Stimulated activated CD8-positive, alpha-beta memory T cell treated with anti-CD3 and anti-CD28 coated beads, Interleukin-12 subunit alpha, Interleukin-12 subunit beta, amount 100 ng/mL, for 1 hour (primary cell): ENCODE measurements at places on chromosomes 5 and 9.

DNA sequence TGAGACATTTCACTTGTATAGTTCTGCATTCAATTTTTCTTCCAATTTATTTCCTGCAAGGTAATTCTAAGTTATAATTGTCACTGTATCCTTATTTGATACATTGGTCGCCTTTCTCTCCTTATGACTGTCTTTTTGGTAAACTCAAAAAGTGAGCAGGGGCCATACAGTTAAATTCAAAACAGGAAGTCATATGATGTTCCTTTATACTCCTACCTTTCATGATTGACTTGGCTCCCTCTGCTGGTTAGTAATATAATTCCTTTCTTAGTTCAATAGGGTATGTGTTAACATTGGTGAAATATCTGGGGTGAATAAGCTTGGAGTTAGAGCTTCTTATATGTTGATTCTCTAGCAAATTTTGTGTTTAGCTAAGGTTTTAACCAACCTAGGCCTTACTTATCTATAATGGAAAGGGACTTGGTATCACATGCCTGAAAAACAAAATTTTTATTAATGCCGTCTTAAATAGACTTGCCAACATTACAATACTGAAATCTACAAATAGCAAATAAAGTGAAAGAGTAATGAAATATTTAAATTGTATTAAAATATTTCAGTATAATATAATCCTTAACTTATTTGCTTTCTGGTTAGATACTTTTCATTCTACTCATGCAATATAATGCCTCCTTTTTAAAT is 6.0 kb upstream of the NIPBL start:
- no peak for DNase-seq

- no peak for DNase-seq
Observed at GRCh38 chr5:23072179-23072578, 219.0 kb upstream of the CDH12 start.

GRCh38 chr9:72951520-72952380 is 1.1 kb downstream of the ALDH1A1 start:
- no peak for DNase-seq

DNA sequence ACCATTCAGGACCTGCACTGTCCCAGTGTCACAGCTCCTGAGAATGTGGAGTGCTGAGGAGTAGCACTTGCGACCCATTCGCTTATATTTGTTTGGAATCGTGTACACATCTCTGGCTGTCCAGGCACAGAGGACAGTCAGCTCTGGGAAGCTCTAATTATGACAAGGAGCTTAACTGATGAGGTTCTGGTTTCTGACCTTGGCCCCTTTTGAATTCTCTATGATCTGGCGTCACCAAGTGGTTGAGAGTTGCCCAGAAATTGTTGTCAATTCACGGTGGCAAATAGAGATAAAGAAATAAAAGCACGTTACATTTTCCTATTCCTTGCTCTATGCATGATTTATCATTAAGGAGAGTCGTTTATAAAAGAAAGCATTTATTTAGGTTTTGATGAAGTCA is 34.9 kb upstream of the LECT2 start:
- DNase-seq = no peak

- no peak for DNase-seq
Observed at GRCh38 chr9:128439273-128439672, 16.5 kb upstream of the ODF2 start.

DNA sequence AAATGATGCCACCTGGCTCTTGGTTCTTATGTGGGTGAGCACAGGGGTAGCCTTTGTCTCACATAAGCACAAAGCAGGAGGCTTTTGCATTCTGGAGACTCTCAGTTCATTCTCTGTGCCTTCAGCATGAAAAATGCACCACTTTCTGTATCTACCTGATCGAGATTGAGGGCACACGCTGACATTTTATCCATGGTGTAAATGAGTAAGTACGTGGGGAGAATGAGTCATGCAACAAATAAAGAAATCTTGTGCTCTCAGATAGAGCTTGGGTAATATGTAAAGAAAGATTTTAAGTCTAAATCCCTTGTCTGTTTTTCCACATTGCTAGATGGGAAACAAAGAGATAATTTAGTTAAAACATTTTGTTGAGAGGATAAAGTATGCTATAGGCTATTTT is 607.2 kb upstream of the WWC1 start:
- no peak for DNase-seq

GRCh38 chr5:115079924-115080623 is 89.6 kb downstream of the TRIM36 start:
- DNase-seq = no peak

DNA sequence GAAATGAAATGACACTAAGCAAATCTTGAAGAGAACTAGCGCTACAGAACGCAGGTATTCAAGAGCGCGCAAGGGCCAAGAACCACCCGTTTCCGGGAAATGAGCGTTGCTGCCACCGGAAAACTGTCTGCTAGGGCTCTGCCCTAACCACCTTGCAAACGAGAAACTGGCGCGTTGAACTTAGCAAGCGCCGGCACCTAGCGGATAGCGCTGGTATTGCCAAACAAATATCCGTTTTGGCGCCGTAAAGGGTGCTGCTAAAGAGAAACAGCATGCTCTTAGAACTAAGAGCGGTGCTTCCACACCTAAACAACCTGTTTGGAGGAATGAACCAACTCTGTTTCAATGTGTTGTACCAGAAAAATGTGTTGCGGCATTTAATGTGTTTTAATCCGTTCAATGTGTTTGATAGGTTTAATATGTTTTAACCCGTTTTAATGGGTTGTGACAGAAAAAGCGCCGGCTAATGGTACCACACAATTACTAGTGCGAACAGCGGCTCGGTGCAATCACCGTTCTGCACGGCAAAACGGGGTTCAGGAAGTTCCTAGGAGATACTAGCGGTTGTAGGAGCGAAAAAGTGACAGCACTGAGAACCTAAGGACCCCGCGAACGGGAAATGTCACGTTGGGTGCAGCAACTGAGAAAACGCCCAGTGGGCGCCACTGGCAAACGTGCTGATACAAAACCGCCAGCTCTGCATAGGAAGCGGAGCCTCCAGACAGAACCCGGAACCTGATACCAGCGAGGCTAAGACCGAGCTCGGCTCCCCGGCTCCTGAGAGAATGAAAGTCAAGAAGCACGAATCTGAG is at the start of gene ANXA2R:
Gene ANXA2R, minus strand, starts transcription at position 33 of the 812 bp plus-strand sequence. CDS start 273 bp downstream, outside the sequence.
- DNase-seq = peak; percentile 89

GRCh38 chr9:133264235-133264764 is 10.7 kb downstream of the ABO start:
- DNase-seq = no peak

DNA sequence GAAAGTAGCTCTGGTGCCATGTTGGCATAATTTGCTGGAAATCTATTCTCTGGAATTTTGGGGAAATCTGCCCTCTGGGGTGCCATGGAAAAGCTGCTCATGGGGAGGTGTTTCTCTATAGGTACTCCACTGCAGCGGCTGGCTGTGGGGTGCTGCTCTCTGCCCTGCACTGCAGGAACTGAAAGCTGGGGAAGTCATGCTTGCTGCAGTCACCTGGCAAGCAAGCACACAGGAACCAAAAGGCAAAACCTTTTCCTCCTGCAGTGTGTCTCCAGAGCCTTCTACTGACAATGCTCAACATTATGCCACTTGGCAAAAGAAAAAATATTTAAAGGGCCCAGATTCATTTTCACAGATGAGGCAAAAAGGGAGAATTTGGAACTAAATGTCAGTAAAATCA is 25.8 kb upstream of the CARNMT1 start:
- DNase-seq = no peak

DNA sequence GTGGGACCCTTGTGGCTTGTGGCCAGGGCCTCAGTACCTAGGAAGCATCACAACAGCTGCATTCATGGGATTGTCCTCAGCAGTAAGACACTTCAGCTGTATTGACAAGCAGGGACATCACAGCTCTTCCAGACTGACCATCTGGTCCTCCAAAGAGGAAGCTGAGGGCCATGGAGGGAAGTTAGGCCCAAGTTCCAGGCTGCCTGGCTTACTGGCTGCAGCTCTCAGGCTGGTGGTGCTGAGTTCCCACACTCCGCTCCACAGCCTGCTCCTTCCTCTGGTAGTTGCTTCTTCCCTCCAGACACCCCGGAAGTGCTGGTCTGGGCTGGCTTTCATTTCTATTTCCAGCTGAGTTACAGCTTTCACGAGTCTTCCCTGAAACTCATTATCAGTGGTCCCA is 5.7 kb upstream of the STING1 start:
- DNase-seq = no peak

- no peak for DNase-seq
Observed at GRCh38 chr9:122202111-122202510, 26.6 kb downstream of the LHX6 start.

DNA sequence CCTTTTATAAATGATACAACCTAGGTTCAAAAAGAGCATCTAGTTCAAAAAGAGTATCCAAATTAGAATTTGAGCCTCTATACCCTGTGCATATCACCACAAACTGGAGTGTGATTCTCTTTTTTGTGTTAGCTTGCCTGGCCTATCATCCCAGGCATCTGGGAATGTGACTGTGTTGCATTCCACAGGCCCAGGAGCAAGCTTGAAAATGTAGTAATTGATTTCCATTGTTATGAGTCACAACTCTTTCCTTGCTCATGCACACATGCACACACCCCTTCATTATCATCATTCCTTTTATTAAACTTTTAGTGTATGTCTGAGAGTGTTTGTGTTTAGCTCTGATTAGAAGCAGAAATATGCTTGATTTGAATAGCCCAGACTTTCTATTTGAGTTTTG is 75.2 kb downstream of the FCHO2 start:
- no peak for DNase-seq

- DNase-seq = no peak
Observed at GRCh38 chr9:126531591-126531990, 82.1 kb upstream of the LMX1B start.

DNA sequence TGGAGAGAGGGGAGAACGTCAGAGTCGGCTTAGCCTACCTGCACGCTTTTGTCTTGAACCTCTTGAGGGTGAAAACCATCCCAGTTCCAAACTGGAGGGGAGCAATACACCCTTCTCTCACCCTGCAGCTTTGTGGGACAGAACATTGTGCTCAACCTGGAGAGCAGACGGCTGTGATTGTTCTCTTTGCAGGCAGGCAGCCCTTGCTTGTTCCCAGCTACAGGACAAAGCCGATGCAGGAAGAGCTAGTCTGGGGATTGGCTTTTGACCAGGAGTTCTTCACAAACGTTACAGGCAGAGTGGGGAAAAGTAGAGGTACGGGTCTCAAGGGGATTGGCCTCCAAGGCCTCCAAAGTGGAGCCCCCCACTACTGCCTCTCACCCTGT is 33.9 kb upstream of the ARHGAP26 start:
- no peak for DNase-seq

- no peak for DNase-seq
Observed at GRCh38 chr5:165626161-165626560, 2120.7 kb downstream of the MAT2B start.

- no peak for DNase-seq
Observed at GRCh38 chr9:108239696-108240321, 616.0 kb downstream of the ACTL7B start.

GRCh38 chr9:117823576-117823975 is 119.4 kb downstream of the TLR4 start:
- no peak for DNase-seq

GRCh38 chr9:72978744-72979143 is 25.9 kb upstream of the ALDH1A1 start:
- no peak for DNase-seq

GRCh38 chr9:95506678-95507463 is 9.9 kb downstream of the PTCH1 start:
- no peak for DNase-seq

- DNase-seq = no peak
Observed at GRCh38 chr9:71725590-71726338, 42.5 kb downstream of the CEMIP2 start.

GRCh38 chr5:118791926-118792734 is 196.2 kb downstream of the DTWD2 start:
- DNase-seq = no peak

GRCh38 chr9:129381481-129381957 is 203.5 kb upstream of the IER5L start:
- DNase-seq = no peak

DNA sequence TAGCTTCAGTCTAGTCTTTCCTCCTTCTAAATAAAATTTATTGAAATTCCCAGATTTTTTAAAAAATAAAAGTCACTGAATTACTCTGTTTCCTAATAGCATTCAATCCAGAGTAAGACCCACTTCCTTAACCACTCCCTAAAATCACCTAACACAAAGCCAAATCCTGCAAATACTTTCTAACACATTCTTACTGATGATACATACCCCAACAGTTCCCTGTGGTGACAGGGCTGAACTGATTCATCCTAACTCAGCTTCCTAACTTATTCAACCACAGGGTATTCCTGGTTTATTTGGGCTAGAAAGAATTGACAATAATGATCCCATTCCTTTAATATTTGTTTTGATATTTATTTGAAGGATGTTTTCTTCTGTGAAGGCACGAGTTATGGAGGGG is 40.7 kb upstream of the ZNF300 start:
- DNase-seq = no peak

DNA sequence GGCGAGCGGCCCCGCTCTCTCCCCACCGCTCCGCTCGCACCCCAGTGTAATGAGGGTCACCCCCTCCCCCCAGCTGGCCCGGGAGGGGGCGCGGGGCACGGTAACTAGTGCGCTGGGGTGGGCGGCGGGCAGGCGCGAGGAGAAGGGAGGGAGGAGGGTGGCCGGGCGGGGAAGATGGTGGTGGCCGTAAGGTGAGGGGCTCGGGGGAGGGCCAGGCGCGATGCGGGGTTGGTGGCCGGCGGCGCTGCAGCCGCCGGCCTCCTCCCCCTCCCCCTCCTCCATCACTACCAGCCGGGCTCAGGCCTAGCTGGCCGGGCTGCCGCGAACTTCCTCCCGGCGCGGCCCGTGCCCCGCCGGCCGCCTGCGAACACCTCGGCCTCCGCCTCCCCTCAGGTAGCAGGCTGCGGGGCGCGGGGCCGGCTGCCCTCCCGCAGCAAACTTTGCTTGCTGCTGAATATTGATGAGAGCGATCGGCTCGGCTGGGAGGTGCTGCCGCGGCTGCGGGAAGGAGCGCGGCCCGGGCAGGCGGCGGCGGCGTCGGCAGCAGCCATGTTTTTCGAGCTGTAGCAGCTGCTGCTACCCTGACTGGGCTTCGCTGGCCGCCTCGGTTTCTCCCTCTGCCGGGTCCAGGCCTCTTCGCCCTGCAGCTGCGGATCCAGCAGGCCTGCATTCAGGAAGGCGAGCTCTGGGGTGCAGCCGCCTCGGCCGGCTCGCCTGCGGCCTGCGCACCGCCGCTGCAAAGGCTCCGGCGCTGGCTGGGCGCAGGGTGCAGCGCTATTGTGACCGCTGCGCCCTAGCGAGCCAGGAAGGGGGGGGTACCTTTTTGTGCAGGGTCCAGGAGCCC is 502 bp downstream of the NSD1 start:
- no peak for DNase-seq

DNA sequence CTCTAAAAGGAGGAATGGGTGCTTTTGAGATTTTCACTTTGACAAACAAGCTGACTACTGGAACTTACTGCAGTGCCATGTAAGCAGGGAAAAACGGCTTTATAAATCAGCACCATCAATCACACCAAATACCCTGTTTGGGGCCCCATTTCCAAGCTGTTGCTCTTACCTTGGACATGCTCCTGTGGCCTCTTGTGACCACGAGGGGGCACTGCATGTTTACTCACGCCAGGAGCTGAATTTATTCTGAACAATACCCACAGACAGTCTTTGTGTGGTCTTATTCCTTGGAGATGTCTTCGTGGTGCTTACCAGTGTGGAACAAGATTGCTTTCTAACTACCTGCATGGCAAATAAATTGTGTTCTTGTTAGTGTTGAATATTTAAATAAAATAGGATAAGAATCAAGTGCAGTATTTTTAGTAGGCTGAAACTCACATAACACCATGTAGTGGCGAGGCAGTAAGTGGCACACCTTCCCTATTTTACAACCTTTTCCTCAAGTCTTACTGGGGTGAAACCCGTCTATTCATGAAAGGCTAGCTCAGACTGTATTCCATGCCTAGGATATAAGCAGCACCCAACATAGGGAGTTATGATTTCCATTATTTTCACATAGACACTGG is 155.5 kb upstream of the NMUR2 start:
- DNase-seq = no peak
